ENCODE measurements at places on chromosomes 7 and 10.

DNA sequence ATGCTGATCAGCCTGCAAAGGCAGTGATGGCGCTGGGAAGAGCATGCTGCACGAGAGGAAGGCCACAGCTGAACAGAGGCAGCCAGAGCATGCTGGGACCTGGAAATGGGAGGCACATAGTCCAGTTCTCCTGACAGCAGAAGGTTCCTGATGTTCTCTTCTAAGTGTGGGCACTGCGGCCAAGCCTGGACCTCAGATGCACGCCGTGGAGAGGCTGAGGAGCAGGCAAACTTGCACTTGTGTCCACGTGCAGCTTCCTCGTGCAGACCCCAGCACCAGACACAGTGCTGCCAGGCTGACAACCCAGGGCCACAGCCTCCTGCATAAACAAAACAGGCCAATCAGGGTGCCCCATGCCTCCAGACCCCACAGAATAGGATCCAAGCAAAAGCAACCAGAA lies 93.5 kb upstream of the LANCL2 start:
- DNase-seq = no peak

- no peak for DNase-seq
These were observed 778 bp upstream of the GET4 start for GRCh38 chr7:875476-876076.

- DNase-seq = no peak
These were observed 366.3 kb upstream of the CHRM2 start for GRCh38 chr7:136502162-136502561.

DNA sequence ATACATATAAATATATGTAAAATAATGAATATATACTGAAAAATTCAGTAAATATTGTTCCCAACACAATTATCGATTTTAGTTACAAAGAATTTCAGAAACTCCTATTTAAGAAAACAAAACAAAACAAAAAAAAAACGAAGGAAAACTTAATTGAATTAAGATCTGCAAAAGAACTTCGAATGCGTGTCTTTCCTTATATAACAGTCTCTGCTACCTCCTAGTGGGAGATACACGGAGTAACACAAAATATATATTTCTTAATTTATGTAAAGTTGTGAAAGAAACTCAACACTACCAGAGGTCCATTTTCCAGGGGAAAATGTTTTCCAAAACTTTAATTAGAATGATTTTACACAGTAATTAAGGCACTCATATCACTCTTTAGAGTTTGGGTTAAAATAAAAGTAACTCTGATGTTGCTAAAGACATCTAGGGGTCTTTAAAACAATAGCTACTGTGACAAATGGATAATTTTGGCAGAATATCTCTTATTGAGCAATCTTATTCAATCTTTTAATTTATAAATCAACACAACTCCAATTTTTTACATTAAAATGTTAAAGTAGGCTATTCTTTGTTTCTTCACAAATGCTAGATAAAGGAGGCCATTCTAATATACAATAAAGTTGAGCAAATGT lies 41.6 kb downstream of the NEBL start:
- DNase-seq = peak; percentile 10

GRCh38 chr10:9285690-9286089 lies 1231.2 kb downstream of the GATA3 start:
- DNase-seq = no peak

DNA sequence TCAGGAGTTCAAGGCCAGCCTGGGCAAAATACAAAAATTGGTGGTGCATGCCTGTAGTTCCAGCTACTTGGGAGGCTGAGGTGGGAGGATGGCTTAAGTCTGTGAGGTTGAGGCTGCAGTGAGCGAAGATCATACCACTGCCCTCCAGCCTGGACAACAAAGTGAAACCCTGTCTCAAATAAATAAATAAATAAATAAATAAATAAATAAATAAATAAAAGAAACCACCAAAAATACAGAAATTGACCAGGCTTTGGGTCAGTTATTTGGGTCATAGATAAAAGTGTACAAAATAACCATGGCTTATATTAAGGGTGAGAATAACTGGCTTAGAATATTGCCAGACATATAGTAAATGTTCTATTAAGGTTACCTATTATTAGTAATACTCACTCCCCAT lies 129.2 kb downstream of the NEUROD6 start:
- DNase-seq = no peak

DNA sequence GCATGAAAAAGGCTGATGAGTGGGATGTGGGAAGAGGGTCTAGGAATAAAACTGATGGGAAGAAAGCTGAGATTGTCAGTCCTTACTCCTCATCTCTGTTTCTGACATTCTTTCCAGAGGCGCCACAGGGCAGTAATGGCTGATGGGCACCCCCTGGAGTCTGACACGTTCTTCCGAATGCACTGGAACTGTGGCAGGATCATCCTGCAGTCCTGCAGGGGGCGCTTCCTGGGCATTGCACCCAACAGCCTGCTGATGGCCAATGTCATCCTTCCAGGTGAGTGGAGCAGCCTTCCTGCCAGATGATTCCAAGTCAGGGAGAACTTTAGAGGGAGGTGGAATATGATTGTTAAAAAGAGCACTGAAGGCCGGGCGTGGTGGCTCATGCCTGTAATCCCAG lies 4.8 kb downstream of the FSCN3 start:
- DNase-seq = no peak

DNA sequence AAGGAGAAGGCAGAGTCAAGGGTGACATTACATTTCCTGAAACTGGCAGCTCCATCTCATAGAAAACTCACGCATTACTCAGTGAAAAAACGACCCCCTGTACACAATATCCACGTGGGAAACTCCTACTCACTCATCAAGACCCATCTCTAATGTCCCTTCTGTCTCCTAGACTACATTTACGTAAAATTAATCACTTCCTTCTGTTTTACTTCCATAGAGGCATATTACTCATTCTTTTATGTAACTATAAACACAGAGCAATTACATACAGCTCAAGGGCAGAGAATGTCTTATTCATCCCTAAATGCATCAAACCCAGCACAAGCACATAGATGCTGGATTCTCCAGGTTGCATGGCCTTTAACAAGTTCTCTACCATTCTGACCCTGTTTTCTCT lies 281.8 kb downstream of the KCNMA1 start:
- DNase-seq = peak; percentile 89

GRCh38 chr10:86253091-86254072 lies 113.2 kb downstream of the GRID1 start:
- DNase-seq = no peak

GRCh38 chr10:29409241-29410054 lies 120.6 kb downstream of the LYZL1 start:
- peak; percentile 65 for DNase-seq

DNA sequence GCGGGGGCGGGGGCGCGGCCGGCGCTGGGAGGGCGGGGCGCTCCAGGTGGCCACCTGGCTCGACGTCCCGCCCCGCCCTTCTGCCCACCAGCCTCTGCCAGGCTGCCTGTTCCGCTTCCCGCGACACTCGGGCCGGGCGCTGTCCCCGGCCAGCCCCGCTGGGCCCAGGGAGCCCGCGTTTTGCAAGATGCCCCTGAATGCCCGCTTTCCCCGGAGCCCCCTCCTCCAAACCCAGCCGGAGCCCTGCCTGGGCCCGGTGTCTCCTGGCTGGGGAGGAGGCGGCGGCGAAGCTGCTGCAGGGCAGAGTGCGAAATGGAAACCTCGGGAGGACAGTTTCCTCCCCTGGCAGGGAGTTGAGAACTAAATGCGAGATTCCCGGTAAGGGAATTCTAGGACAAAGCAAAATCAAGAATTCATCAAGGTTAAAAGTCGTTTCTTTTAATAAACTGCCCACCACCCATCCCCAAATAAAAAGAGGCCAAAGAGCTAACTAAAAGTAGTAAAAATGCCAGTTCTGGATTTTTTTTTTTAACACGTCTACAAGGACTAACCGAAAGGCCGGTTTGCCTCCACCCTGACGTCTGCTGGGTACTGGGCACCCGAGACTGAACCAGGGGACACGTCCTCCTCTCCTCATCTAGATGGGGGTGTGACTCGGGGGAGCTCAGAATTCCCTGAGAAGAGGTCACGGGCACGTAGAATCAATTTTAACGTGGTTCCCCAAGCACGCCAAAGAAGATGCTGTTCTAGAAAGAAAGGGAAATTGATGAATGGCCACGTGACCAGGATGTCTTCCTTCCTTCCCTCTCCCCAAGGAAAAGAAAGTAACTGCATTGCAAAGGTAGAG lies 200.4 kb upstream of the NFE2L3 start:
- DNase-seq = no peak

DNA sequence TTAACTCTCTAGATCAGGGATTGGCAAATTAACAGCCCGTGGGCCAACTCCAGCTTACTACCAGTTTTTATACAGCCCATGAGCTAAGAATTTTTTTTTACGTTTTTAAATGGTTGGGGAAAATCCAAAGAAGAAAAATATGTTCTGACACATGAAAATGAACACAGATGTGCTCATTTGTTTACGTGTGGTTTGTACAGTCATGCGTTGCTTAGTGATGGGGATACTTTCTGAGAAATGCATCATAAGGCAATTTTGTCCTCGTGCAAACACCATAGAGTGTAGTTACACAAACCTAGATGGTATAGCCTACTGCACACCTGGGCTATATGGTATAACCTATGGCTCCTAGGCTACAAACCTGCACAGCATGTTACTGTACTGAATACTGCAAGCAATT lies 8.3 kb upstream of the SMKR1 start:
- DNase-seq = no peak

GRCh38 chr7:95925236-95925635 lies 152.9 kb downstream of the DYNC1I1 start:
- DNase-seq = no peak

DNA sequence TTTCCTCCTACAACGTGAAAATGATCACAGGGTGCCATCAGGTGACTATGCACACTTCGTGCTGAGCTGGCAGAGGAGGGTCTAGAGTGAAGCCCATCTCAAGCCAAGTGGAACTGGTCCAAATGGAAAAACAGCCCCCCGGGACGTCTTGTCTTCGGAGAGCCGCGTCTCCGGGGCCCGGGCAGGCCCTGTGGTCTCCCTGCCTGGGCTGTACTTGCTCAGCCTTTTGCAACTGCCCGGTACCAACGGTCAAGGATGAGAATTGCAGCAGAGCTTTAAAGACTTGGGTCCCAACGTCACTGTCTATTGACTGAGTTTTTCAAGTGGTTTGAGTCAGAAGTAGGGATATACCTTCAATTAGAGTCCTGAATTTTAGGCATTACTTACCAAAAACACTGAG lies 315.5 kb downstream of the PTPRN2 start:
- no peak for DNase-seq

GRCh38 chr7:16951483-16952080 lies 69.8 kb upstream of the AGR3 start:
- DNase-seq = no peak

DNA sequence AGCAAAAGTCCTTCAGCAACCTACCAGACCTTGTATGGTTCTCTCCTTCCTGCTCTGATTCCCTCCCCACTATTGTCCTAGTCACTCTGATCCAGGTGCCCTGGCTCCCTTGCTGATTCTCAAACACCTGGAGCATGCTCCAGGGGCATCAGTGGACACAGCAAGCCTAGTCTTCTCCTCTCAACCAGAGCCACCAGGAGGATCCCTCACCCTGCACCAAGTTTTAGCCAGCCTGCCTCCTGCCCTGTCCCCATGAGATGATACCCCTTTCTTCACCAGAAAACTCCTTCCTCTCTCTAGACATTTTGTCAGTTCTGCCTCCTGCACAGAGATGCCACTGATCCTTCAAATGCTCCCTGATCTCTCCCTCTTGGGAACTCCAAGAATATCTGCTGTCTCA lies 11.0 kb downstream of the LLCFC1 start:
- DNase-seq = no peak

DNA sequence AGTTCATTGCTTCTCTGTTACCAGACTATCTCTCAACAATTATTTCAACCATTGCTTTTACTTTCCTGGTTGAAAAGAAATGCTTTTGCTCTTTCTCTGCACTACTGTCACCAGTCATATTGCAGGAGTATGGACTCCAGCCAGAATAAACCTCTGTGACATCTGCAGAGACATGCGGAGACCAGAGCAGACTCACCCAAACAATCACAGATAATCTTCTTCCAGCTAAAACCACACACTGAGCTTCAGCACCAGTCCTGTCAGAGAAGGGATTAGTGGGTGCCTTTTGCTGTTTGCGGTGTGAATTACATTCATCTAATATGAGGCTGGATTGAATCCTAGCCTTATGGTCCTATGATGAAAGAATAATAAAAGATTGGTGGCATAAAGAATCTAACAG lies 258.6 kb downstream of the CNTNAP2 start:
- DNase-seq = no peak

- DNase-seq = no peak
These were observed 157.7 kb downstream of the CHRM2 start for GRCh38 chr7:137026176-137026500.

Measured in RWPE1 (cell line).